CD8-positive, alpha-beta memory T cell (primary cell): ENCODE measurements at places on chromosomes 11 and 22. TPM values are rescaled to one million over a fixed set of nuclear protein-coding genes. Genes with fewer than 3 reads are reported as not detected.

- no peak overlapping the region for H3K27ac ChIP-seq
- no peak for DNase-seq
- no peak overlapping the region for H3K4me3 ChIP-seq
- no peaks in the 10 kb centered on the region for H3K4me1 ChIP-seq
These were observed 576.5 kb upstream of the B3GAT1 start for GRCh38 chr11:134988495-134988894.

DNA sequence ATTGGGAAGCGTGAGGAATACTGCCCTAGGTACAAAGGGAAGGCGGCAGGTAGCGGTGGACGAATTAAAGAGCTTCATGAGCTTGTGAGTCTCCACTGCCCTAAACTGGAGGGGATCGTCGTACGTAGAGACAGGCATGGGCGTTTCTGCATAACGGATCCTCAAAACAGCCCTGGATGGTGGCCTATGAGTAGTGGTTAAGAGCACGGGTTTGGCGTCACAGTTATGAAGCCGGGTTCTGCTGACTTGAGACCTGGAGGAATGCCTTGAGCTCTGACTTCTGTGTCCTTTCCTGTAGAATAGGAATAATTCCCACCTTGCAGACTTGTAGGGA is 335 bp downstream of the TMEM138 start:
- H3K4me1 ChIP-seq, result peaks cover 29% of the 10 kb centered on the region
- no peaks in the 10 kb centered on the region for H3K27me3 ChIP-seq

DNA sequence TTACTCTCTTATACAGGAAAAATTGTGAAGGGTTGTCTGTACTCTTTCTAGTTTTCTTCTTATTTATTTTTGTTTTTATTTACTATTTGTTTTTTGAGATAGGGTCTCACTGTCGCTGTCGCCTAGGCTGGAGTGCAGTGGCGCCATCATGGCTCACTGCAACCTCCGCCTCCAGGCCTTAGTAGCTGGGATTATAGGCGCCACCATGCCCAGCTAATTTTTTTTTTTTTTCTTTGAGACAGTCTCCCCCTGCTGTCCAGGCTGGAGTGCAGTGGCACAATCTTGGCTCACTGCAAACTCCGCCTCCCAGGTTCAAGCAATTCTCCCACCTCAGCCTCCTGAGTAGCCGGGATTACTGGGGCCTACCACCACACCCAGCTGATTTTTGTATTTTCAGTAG is 18.4 kb downstream of the CUL5 start:
- H3K4me1 ChIP-seq, result peaks cover 21% of the 10 kb centered on the region
- DNase-seq, result no peak
- H3K27me3 ChIP-seq, result no peaks in the 10 kb centered on the region
- H3K36me3 ChIP-seq, result no peaks in the 10 kb centered on the region
- no peak overlapping the region for H3K27ac ChIP-seq

DNA sequence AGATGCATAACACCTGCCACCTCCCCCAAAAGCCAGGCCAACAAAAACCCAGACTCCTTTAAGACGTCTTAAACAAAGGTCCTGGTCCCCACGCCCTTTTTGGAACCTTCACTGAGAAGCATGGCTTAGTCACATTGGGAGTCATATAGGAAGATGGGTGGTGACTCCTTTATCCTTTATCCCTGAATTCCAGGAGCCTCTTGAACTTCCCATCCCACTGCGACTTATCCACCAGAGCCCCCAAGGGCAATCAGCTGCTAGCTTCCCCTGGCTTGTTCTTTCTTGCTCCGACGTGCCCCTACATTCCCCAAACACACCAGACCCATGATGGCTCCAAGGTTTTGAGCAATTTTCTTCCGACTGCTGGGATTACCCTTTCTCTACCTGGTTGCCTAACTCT is 567.0 kb upstream of the CADM1 start:
- no peaks in the 10 kb centered on the region for H3K27me3 ChIP-seq
- no peaks in the 10 kb centered on the region for H3K36me3 ChIP-seq
- H3K4me1 ChIP-seq, result no peaks in the 10 kb centered on the region
- H3K4me3 ChIP-seq, result no peak overlapping the region
- no peak for DNase-seq

CRYBA4 gene
- total RNA-seq, result not detected

OR8B3 gene
- total RNA-seq, result not detected
